Activated naive CD4-positive, alpha-beta T cell treated with anti-CD3 and anti-CD28 coated beads, Interleukin-2, amount 50 U/mL, for 16 hours (primary cell): ENCODE measurements at places on chromosomes 1 and 21.

GRCh38 chr1:173330149-173330951, 123.2 kb upstream of the TNFSF4 start:
- DNase-seq = no peak

DNA sequence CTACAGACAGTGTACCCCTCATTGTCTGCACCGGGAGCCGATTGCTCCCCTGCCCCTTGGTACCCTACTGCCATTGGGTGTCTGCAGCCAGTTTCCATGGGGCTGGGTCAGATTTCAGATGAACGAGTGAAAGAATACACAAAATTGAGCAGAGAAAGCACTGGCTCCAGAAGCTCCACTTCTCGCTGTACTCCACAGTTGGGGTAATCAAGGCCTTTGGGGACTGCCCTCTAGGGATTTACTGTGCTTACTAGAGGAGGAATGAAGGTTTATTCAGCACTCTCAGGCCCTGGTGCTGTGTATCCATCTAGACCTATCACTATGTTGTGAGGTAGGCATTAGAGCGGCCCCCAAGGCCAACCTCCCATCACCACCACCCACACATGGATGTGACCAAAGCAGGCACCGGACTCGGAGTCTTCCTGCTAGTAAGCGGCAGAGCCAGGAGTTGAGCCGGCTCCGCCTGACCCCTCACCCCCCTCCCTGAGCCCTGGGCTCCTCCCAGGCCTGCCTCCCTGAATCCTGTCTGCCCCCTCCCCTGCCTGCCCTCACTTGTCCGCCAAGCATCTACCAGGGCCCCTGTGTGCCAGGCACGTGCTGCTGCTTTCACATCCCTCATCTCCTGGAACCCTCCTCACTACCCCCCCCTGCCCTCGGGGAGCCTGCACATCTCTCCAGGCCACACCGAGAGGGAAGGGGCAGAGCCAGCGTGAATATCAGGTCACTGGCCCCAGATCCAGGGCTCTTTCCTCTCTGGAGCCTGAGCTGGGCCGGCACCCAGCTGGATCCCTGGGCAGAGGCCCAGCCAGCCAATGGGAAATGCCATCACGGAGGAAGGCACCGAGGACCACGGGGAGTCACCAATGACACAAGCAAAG, 23.3 kb downstream of the KCNN3 start:
- DNase-seq = no peak

DNA sequence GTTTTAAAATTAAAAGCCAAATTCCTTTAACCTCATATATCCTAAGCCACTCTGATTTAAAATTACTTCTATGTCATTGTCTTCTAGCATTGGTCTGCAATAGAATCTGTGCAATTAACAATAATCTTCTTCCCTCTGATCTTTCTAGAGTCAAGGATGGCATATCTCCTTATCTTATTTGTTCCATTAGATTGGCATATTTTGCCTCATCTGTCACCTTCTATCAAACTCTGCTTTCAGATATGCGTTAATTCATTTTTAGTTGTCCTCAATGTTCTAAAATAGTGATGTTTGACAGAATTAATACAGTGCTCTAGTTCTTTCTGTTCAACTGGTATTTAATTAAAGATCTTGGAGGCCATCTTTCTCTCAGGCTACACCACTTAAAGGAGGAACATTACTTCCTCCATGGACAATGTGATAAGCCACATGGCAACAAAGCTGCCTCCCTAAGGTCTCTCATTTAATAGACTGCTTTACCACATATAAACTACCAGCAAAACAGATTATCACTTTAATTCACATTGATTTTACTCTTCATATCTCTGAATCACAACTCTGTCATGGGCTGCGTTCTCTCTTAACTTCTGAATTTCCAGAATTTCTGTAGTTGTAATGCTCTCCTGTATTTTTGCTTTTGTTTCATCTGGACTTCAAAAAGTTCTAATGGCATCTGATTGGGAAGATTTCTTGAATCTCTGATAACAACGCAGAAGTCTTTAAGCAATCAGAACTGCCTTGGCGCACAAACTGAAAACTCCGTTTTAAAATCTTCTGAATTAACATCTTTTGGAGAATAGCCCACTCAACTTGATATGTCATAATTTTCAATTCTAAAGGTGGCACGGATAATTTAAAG, 2.8 kb downstream of the NRIP1 start:
- no peak for DNase-seq

- DNase-seq = no peak
Observed at GRCh38 chr1:204476563-204476962, 18.0 kb downstream of the PIK3C2B start.

DNA sequence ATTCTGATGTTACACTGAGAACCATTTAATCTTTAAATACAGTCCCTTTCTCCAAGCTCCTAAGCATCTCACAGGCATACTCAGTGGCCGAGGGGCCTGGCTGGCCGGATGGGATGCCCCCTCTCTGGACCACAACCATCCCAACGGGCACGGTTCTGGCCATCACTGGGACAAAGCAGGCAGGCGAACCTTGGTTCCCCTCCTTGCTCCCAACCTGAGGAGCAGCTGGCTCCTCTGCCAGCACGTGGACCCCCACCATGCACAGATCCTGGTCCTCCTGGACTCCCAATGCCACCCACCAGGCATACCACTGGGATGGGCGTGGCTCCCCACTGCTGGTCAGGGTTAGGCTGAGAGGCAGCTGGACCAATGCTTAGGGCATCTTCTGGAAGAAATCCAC, 19.8 kb upstream of the PRDM16 start:
- DNase-seq = no peak

GRCh38 chr1:60888126-60888525, 194.2 kb upstream of the NFIA start:
- DNase-seq = no peak

GRCh38 chr1:32028746-32029145, 15.1 kb downstream of the KHDRBS1 start:
- DNase-seq = no peak
